ENCODE measurements at places on chromosomes 11 and 22.

DNA sequence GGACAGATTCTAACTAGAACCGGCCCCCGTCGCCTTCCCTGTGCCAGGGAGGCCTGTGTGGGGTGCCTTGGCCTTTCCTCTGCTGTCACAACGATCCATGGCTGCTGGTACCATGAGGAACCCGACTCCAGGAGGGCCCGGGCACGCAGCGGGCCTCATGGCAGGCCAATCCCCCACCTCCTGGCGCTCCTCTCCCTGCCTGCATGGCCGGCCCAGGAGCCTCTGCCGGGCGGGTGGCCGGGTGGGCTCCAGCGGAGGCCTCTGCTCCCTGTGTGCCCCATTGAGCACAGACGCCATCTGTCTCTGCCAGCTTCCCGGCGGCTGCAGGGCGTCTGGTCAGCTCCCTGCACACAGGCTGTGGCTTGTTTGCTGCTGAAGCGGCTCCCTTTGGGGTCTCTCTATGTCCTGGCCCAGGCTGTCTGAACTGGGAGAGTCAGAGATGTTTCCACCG lies 86.5 kb downstream of the MYEOV start:
- no peak for DNase-seq

DNA sequence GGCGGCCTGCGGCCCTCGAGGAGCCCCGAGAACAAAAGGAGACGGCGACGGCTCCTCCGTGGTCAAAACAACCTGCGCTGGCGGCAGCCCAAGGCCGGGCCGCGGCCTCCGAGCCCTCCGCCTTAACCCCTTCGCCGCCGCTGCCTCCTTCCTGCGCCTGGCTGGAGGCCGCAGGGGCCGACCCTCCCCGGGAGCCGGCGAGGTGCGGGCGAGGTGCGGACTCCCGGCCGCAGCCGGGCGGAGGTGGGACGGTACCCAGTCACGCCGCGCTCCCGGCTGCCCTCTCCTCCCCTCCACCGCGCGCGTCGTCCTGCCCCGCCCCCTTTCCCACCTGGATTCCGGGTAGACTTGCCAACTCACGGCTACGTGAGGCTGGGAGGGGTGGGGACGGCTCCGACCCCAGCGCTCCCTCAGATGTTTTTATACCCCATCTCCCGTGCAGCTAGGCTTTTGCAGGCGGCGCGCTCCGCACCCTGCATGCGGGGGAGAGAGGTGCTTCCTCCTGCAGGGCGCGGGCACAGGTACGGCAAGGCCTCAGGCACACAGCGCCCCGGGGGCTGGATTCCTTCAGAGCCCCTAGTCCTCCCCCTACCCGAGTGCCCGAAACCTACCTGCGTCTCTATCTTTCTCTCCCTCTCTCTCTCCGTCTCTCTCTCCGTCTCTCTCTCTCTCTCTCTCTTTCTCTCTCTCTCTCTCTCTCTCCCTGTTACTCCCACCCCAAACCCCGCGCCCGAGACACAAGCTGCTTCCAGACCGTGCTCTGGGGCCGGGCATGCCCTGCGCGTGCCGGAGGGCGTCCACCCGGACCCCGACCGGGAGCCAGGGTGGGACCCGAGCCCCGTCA lies 2.0 kb downstream of the PDGFB start:
- no peak for DNase-seq

GRCh38 chr11:131938351-131938751 lies 567.9 kb downstream of the NTM start:
- DNase-seq = no peak

DNA sequence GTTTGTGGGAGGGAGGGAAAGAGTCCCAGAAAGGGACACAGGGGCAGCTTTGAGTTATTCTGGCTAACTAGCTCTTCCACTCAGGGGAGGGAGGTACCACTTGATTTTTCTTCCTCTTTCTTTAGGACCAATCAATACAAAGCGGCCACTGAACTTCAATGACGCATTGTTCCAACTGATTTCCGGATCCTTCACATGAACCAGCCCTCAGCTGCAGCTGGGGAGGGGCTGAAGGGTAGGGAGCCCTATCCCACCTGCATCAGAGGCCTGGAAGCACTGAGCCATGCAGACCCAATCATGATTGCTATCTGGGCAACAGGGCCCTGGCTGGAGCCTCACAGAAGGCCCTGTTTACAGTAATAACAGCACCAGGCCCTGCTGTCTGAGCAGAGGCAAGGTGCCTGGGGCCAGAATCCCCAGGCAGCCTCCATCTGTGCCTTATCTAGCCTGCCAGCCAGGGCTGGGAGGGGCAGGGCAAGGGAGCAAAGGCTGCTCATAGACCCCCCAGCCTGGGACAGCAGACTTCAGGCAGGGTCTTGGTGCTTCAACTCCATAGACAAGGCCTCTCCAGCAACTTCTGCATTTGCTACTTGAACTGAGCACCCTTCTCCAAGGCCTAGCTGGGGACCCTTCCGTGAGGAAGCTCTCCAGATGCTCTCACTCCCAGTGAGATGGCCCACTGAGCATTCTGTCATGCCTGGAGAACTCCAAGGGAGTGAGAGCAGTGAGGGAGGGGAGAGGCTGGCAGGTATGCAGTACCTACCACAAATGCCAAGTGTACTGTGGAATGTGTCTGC lies 22.5 kb downstream of the CLPB start:
- peak; percentile 60 for DNase-seq

DNA sequence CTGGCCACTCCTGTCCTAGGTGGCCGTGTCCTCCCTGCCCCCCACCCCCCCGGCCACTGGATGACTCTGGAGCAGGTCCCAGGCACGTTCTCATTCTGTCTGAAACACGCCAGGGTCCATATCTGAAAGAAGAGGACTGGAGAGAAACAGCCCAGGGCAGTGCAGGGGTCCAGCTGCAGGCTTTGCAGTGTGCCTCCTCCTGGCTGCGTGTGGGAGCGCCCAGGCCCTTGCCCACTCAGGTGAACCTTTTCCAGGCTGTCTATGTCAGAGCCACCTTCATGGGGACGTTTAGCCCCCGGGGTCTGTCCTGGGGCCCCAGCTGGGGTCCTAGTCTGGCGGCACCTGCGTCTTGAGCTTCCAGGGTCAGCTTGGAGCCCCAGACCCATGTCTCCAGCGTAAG lies 15.6 kb downstream of the GRAMD4 start:
- no peak for DNase-seq

GRCh38 chr22:42892571-42893316 lies 35.7 kb upstream of the ARFGAP3 start:
- no peak for DNase-seq
